Activated CD4-positive, alpha-beta T cell treated with anti-CD3 and anti-CD28 coated beads, Interleukin-2, amount 10 ng/mL, durations not matched to agents 24 days and 14 days (primary cell): ENCODE measurements at places on chromosomes 3 and 15. TPM values are rescaled to one million over a fixed set of nuclear protein-coding genes. Genes with fewer than 3 reads are reported as not detected.

CCDC66 gene
- total RNA-seq = 36.8 and 37.8 TPM in 2 replicates

GRCh38 chr15:69818529-69818928 lies 279.2 kb downstream of the TLE3 start:
- peaks cover 20% of the 10 kb centered on the region for H3K27me3 ChIP-seq
- DNase-seq = no peak
- H3K4me1 ChIP-seq = peaks cover 5% of the 10 kb centered on the region
- H3K36me3 ChIP-seq = no peaks in the 10 kb centered on the region
- no peak overlapping the region for H3K4me3 ChIP-seq
- H3K27ac ChIP-seq = no peak overlapping the region

PPARG gene
- 4.6 and 5.1 TPM in 2 replicates for total RNA-seq

- no peaks in the 10 kb centered on the region for H3K27me3 ChIP-seq
- peak overlapping the region; percentile 72 for H3K27ac ChIP-seq
- H3K4me3 ChIP-seq = peak overlapping the region; percentile 33
These were observed 31.0 kb downstream of the ATP10A start for GRCh38 chr15:25832158-25832557.

GRCh38 chr15:72790302-72790910 lies 6.8 kb upstream of the ADPGK start:
- peaks cover 11% of the 10 kb centered on the region for H3K27me3 ChIP-seq
- no peak overlapping the region for H3K27ac ChIP-seq
- H3K36me3 ChIP-seq = no peaks in the 10 kb centered on the region
- no peak overlapping the region for H3K4me3 ChIP-seq

COL7A1 gene
- 0.56 and 0.62 TPM in 2 replicates for total RNA-seq
